ENCODE measurements at places on chromosomes 2 and 18.

- no peak for DNase-seq
Measured at GRCh38 chr2:27806311-27807059, 35.0 kb downstream of the MRPL33 start.

DNA sequence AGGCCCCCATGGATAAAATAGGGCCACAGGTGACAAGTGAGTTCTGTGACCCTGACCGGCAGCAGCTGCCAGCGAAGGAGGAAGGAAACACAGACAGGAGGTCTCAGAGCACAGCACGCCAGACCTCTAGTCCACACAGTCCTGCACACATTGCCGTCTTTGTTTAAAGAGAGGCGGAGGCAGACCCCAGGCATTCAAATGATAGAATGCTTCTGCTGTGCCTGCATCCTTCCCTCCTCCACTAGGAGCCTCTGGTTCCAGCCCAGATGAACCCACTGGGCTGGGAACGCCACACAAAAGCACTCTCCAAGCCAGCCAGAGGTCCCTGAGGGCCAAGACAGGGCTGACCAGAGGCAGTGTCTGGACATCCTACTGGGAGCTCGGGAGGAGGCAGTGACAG is 118.7 kb downstream of the KLHL29 start:
- no peak for DNase-seq

DNA sequence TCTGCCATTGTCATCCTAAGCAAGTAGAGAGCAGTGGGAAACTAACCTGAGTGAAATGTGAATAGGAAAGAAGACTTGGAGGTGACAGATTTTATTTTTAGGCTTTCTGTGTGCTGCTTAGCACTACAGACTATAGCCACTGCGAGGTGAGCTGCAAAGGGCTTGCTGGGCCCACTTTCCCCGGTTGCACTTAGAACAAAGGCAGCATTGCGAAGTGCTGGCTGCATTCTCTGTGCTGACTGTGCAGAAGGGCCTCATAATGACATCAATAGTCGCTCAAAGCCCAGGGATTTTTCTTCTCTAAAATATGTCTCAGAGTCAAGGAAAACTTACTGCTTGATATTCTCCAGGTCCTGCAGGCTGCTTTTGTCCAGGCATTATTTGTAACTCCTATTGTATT is 592.1 kb downstream of the TDRD15 start:
- DNase-seq = no peak

DNA sequence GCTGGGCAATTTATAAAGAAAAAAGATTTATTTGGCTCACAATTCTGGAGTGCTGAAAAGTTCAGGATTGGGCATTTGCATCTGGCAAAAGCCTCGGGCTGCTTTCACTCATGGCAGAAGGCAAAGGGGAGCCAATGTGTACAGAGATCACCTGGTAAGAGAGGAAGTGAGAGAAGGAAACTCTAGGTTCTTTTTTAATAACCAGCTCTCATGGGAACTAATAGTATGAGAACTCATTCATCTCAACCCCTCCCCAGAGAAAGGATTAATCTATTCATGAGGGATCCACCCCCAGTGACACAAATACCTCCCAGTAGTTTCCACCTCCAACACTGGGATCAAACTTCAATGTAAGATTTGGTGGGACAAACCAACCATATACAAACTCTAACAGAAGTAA is 129.0 kb downstream of the EVA1A start:
- DNase-seq = no peak

DNA sequence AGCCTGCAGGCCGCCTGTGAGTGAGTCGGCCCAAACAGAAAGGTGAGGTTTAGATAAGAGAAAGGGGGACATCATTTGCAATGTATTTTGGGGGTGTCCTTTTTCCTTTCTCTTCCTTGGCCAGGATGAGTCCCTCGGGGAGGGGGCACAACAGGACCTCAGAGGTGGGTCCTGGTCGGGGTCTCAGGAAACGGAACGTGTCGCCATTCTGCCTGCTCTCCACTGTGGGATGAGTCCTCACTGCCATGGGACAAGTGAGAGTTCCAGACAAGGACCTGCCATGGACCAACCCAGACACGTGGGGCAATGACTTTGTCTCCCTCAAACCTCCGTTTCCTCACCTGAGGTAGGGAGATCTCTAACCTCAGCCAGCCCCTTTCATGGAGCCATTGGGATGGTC is 67.9 kb upstream of the TAF1B start:
- DNase-seq = no peak

DNA sequence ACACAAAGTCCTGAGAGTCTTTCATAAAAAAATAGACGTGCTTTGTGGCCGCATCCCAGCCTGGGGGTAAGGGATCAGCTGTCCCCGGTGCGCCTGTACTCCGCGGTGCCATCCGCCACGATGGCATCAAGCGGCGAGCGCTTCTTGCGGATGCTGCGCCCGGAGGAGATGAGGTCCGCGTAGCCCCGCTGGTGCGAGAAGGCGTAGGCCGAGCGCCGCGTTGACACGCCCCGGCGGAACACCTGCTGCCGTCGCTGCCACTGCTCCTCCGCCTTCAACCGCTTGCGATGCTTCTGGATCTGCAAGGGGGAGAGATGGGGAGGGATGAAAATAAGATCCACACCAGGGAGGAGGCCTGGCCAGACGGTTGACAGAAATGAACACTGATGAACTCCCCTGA is 26.8 kb upstream of the NARS1 start:
- DNase-seq = no peak

DNA sequence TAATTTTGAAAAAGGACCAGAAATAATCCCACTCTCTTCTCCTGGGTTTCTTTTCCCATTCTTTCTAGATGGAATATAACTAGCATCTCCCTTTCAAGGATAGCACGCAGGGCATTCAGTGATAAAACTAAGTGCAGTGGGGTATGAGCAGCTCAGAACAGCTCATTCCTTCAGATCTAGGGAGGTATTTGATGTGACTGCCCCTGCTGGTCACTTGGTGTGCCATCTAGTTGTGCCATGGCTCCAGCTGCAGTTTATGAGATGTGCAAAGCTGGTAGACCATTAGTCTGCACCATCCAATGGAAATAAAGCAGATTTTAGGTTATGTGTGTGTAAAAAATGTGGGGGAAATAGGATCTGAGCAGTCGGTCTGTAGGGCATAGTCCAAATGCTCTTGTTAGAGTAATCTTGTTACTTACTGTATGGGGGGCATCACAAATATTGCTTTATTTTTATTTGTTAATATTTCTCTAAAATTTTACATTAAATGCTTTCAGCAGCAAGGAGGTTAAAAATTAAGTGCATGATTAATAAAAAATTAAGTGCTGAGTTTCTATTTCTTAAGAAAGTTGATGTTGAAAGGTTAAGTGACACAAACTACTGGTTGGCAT is 38.9 kb downstream of the CTAGE1 start:
- no peak for DNase-seq

DNA sequence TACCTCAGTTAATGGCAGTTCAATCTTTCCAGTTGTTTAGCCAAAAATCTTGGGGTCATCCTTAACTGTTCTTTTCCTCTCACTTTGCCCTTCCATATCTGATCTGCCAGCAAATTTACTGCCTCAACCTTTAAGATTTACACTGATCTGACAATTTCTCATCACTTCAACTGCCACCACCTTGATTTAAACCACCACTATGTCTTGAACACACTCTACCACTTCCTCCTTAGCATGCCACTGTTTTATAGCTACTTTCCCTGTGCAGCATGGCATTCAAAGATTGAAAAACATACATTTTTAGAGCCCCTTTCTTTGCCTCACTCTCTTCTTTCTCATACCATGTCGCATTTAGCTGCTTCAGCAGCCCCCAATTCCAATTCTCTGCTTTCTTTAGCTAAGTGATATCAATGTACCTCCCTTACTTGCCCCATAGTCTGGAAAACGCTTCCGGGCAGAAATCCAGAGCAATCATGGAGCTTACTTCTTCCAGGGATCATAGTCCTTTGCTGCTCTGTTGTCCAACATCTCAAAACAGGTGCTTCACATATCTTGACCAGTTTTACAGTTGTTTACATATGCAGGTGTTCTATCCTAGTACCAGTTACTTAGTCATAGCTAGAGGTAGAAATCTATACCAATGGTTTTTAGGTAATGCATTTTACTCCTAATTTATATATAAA is 10.9 kb downstream of the PGAP1 start:
- no peak for DNase-seq

- DNase-seq = no peak
Measured at GRCh38 chr18:6435731-6436130, 21.0 kb upstream of the L3MBTL4 start.

- no peak for DNase-seq
Measured at GRCh38 chr2:55025627-55026026, 24.6 kb downstream of the RTN4 start.

GRCh38 chr2:38515155-38516074 is 87.3 kb downstream of the HNRNPLL start:
- DNase-seq = no peak

DNA sequence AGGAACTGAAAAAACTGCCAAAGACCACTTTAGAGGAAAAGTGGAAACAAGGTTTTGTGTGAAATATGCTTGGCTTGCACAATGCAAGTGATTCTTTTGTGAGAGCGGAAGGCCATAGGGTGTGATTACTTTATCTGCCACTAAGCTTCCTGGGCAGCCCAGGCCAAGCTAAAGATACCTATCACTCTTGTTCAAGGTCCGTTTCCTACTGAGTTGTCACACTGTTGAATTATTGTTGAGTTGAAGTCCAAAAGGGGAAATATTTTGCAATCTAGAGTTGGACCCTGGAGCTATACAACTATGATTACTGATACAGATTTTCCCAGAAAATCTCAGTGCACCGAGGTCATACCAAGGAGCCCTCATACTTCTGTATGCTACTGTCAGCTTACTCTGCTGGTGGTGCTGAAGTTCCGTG is 72.7 kb upstream of the CTAGE1 start:
- no peak for DNase-seq

DNA sequence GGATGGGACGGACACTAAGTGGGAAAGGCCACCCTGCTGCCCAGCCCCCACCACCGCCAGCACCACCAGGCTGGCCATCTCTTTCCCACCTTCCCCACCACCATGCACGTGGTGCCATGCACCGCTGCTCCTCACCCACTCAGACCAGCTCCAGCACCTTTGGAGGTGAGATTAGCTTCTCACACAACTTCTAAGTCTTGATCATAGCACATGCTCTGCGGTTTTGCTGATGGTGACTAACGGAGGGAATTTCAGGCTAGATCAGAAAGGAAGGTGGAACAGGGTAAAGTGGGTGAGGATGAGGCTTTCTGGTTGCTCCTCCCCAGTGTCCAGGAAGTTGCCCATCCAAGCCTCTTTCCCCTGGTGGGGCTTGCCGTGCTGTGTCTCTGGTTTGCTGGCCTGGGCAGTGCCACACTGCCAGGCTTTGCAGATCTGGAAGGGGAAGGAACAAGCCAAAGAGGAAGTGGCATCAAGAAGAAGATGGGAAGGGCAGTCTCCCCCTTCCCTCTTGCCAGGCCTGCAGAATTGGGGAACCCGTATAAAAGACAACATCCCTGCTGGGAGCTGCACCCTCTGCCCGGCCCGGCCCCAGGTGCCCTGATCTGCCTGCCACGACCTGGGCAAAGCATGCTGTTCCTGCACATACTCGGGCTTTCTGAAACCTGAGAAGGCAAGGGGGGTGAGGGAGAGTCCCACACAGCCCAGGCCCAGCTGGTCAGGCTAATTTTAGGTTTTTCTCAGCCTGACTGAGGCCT is 44.3 kb upstream of the CAB39 start:
- DNase-seq = no peak

DNA sequence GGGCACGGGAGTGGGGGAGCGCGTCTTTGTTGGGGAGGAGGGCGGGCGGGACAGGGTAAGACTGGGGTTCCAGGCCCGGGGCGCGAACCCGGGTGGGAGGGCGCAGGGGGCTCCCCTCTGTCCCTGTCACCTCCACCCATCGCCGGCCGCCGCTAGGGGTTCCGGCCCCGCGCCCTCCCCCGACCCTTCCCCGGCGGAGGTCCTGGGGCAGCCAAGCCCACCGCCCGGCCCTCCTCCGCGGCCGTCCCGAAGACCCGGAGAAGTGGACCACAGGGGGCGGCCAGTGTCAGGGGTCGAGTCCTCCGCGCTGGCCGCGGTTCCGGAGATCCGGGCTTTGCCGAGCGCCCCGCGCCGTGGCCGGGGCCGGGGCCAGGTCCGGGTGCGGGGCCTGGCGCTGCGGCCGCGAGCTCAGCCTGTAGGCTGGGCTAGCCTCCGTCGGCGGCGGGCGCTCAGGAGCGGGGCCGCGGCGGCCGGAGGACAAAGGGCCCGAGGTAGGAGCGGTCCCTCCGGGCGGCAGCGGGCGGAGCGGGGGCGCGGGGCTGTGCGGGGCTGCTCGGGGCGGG is 16.6 kb upstream of the E2F6 start:
- no peak for DNase-seq

DNA sequence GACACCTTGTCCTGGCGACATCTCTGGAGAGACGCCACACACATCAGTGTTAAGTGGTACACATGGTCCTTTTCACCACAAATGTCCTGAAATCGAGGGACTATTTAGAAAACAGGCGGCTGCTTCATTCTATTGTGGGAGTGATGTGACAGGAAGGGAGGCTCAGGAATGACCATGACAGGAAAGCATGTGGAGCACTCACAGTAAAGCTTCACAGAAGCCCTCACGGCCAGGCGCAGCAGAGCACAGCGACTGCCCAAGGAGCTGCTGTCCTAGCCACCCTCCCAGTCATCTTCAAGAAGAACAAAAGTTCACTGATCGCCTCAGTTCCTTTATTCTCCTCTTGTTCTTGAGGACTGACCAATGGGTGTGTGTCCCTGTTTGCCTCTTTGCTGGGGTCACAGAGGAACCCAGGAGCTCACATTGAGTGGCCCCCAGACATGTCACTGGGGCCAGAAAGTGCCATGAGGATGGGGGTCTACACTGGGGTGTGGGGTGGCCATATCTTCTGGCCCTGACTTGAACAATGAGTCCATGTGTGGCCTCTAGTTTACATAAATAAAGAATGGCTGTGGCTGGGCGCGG is 84.6 kb upstream of the RANBP2 start:
- no peak for DNase-seq

- DNase-seq = no peak
Measured at GRCh38 chr2:214069254-214069653, 341.6 kb upstream of the VWC2L start.

DNA sequence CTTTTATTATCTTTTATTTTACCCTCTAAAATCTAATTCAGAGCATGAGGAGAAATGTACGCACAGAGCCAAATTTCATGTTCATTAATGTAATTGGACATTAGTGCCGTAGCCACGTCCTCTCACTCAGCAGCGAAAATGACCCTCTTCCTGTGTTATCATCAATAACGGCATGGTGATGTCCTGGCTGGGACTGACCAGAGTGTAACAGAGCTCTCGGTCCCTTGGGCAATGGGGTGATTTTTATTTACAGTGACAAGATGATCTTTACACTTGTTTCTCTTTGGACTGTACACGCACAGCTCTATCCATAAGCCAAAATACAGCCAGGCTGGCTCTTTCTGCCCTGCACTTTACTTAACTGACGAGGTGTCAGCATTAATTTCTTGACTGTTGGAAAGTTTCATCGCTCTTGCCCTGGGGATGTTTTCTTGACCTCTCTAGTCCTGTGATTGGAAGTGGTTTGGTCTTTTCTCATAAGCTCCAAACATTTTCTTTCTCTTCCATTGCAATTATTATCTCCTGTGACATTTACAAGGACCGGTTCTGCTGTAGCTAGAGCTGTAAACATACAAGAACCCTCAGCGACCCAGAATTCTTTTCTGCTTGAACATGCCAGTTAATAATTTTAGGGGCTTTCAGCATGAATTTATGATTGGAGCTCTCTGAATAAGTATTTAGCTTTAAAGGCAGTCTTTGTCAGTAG is 308.0 kb upstream of the PIK3C3 start:
- no peak for DNase-seq
